H54 (cell line): ENCODE measurements at places on chromosomes 3 and 15.

GRCh38 chr15:89936051-89936785 is 23.5 kb upstream of the ARPIN start:
- no peak for DNase-seq

DNA sequence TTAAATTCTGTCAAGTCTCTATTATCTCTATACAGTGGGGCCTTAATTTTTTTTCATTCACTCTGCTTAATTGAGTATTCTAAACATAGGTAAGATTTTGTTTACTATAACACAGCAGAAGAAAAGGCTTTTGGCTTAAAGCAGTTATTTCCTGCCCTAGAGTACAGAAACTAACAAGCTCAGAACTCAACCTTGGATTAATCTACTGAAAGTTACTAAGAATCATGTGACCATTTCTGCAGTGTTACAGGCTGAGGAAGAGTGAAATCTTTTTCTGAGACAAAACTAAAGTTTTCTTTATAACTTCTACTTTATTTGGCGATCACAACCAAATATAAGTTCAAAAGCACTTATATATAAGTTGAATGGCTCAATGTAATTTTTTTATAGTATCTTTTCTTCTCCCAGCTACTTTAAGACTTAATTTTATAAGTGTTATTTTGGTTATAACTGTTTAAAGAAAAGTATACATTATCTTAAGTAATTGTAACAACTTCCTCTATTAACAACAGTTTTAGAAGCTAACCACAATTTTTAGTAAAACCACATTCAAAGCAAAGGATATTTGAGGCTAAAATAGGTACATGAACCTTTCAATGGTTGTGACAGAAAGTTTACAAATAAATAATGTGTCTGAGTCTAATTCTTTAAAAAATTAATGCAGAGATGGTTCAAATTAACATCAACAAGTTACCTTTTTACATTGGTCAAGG is 240.6 kb upstream of the NAALADL2 start:
- no peak for DNase-seq

DNA sequence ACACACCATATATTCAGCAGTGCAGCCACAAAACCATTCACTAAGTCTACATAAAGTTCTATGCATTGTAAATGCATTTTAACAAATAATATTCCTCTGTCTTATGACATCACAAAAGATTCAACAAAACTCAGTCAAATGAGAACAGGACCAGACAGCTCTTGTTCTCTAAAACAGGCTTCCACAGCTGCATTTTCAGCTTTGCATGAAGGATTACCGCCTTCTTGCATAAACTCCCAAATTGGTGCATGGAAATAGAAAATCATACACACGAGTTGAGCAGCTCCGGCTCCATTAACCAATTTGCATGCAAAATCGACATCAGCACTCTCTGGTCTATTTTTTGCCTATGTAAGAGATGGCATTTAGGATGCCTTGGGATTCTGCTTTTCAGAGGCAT is 66.4 kb downstream of the RFTN1 start:
- DNase-seq: no peak

DNA sequence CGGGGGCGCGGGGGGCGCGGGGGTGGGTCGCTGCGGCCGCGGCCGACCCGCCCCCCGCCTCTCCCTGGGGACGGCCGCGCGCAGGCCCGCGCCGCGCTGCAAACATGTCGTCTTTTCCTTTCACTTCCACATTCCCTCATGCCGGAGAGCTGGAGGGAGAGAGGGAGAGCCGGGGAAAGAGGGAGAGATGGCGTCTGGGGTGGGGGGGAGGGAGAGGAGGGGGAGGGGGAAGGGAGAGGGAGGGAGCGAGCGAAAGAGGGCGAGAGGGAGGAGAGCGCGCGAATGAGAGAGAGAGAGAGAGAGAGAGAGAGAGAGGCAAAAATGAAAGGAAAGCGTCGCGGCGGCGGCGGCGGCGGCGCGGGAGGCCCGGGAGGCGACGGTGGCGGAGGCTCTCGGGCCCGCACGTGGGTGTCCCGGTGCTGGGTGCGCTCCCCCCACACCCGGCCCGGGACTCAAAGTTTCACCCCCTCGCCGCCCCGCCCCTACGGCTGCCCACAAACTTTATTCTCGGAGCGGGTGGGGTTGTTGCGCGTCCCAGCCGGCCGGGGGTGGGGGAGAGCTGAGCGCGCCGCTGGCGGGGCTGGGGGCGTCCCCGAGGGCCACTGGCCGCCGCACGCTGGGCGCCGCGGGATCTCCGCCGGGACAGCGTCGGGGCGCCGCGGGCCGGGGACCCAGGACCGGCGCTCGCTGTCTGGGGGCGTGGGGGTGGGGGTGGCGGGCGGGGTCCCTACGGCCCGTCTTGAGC is 731 bp downstream of the ZNF710 start:
- peak; percentile 52 for DNase-seq

GRCh38 chr3:154758109-154758868 is 321.8 kb upstream of the MME start:
- no peak for DNase-seq

DNA sequence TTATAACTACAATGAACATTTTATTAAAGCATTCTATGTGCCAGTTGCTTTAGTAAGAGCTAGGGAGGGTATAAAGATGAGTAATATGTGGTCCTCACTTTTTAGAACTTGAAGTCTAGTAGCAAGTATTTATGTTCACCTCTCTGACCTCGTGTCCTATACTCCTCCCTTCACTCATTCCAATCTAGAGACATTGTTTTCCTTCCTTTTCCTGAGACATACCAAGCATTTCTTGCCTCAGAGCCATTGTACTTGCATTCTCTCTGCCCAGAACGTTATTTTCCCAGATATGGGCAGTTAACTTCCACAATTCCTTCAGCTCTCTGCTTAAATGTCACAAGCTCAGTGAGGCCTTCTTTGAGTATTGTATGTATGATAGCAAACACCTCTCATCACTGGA is 408.6 kb downstream of the PDCD6IP start:
- DNase-seq: no peak

- DNase-seq: no peak
Observed at GRCh38 chr15:67534360-67534759, 8.1 kb upstream of the MAP2K5 start.

- no peak for DNase-seq
Observed at GRCh38 chr3:56081246-56081645, 387.0 kb downstream of the ERC2 start.

DNA sequence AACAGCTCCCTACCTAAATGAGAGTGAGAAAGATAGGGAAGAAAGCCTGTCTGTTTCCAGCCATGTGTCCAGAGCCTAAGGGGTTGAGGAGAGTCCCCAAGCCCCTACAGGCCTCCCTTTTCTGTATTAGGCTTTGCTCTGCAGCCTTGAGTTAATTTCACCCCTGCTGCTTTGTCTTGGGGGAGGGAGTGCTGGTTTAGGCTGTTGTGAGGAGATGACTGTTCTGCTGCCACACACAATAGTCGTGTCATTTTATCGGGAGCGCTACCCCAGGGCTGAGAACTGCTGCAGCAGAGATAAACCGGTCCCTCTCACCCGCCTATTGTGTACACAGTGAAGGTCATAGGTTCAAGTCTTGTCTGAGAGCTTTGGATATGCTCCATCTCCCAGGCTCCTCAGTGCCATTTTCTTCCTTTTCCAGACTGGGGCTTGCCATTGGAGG is 1.4 kb downstream of the ZNF609 start:
- DNase-seq: no peak

DNA sequence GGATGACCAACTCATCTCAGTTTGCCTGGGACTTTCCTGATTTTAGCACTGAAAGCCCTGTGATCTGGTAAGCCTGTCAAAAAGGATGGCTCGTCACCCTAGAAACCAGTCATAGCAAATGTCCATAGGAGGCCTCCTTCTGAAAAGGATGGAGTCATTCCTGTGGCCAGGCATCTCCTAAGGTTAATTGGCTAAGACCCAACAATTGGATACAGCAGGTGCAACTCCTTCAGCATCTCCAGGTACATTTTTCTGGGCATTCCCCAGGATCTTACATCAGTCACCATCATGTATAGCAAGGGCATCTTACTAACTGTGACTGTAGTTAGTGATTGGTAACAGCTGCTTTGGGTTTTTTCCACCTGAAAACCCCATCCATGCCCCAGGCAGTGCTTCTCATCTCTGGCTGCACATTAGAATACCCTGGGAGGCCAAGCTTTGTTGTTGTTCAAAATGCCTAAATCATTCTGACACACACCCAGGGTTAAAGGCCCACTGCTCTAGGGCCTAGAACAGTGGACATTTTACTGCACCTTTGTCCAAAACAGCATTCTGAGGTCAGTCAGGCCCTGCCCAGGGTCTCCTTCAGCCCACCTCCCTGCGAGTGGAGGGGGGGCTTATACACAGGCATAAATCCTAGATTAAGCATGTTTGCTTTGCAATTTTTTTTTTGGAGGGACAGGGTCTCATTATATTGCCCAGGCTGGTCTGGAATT is 28.3 kb upstream of the GALNT15 start:
- DNase-seq: no peak

GRCh38 chr3:36476286-36476942 is 96.1 kb downstream of the STAC start:
- no peak for DNase-seq

- DNase-seq: no peak
Observed at GRCh38 chr3:123788710-123789109, 95.4 kb downstream of the MYLK start.

- DNase-seq: no peak
Observed at GRCh38 chr3:185653949-185654757, 68.1 kb downstream of the SENP2 start.

- no peak for DNase-seq
Observed at GRCh38 chr3:12273045-12273695, 15.7 kb upstream of the PPARG start.

- DNase-seq: no peak
Observed at GRCh38 chr3:53708001-53708621, 138.1 kb downstream of the CHDH start.

- DNase-seq: no peak
Observed at GRCh38 chr3:171986176-171986575, 53.2 kb upstream of the FNDC3B start.

GRCh38 chr3:27503526-27503925 is 19.3 kb upstream of the SLC4A7 start:
- DNase-seq: no peak

DNA sequence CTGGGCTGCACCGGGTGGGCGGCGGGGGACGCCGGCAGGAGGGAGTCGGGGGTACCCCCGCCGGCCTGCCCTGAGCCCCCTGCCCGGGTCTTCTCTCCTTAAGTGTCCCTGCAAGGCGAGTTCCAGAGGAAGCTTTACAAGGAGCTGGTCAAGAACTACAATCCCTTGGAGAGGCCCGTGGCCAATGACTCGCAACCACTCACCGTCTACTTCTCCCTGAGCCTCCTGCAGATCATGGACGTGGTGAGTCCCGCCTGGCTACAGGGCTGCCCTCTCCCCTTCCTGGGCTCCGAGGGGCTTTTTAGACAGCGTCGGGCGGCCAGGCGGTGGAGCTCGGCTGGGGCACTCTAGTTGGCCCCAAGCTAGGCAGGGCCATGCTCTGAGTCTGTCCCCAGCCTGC is 480 bp downstream of the CHRNA7 start:
- DNase-seq: no peak

- no peak for DNase-seq
Observed at GRCh38 chr3:127257351-127257750, 30.5 kb downstream of the PRR20G start.

GRCh38 chr3:149163066-149163465 is 33.6 kb downstream of the HPS3 start:
- no peak for DNase-seq

DNA sequence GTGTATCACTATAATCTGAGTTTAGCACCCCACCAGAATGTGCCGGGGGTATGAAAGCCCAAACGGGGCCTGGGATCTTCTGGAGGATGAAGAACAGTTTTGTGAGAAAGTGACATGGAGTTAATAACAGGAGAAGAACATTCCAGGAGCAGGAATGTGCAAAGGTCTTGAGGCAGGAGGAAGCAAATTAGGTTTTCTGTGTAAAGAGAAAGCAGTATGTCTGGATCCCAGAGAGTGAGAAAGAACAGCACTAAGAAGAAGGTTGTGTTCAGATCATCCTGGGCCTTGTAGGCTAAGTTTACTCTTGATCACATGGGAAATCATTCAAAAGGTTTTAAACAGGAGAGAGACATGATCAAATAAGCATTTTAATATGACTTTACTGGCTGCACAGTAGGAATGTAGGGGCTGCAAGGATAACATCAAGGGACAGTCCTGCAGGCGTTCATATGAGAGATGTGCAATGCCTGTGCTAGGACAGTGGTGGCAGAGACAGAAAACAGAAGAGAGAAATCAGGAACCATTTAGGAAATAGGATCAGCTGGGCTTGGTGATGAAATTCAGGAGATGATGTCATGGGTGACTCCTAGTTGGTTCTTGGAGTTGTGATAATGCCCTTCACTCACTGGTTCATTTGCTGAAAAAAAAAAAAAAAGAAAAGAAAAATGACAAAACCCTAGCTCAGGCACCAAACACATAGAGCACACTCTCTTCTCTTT is 113.5 kb downstream of the TNIK start:
- no peak for DNase-seq

GRCh38 chr3:63450023-63450422 is 171.9 kb downstream of the SYNPR start:
- no peak for DNase-seq

GRCh38 chr3:111618945-111619344 is 23.8 kb upstream of the ZBED2 start:
- DNase-seq: no peak

- no peak for DNase-seq
Observed at GRCh38 chr3:64343689-64344430, 118.6 kb upstream of the PRICKLE2 start.

GRCh38 chr3:196712514-196713413 is 587 bp downstream of the PIGX start:
- peak; percentile 41 for DNase-seq

GRCh38 chr3:72338942-72339669 is 509.1 kb downstream of the SHQ1 start:
- DNase-seq: peak; percentile 85
